ENCODE measurements at places on chromosomes 3 and 15. TPM values are rescaled to one million over a fixed set of nuclear protein-coding genes. Genes with fewer than 3 reads are reported as not detected.

DNA sequence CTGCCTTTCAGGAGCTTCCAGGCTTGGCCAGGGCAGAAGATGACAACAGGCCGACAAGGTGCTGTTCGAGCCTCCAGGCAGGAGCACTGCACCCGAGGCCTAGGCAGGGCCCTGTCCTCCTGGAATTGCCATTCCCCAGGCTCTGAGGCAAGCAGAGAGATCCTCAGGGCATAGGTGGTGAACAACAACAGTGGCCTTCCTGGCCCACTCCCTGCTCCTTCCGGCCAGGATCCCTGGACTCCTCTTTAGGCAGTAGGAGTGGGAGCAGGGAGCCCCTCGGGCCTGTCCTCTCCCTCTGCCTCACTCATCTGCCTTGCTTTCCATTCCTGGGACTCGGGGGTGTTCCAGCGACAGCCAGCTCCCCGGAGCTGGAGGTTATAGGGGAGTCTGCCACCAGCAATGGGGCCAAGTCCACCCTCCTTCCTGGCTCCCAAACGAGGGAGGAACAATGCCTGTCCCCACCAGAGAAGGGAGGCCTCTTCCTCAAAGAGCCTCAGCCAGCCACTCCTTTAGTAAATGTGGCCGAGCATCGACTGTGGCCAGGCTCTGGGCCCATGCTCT is 135.0 kb downstream of the NUP210 start:
- DNase-seq, result no peak

DNA sequence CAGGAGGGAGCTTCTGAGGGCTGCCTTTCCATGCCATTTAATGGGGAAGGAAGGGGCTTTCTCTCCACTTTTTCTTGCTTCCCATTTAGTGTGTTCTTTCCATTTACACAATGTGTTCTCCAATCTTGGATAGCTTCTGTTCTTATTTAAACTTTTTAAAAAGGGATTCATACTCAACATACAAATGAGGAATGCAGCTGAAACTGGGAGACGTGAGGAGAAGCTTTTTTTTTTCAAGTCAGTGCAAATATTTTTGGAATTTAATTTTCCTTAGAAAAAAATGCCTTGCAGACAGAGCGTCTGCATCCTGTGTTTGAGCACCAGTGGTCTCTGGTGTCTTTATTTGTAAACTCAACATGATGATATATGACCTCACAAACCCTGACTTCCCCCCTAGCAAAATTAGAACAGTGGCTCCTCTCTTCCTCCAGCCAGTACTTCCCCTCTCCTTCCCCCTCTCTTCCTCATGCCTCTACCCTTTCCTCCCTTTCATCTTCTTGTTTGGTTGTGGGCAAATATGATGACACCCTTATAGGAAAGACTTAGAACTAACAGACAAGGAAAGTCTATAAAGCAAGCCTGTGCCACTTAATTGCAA is 48.1 kb upstream of the PCSK6 start:
- DNase-seq, result no peak

GRCh38 chr3:11282250-11283138 is 10.3 kb downstream of the ATG7 start:
- DNase-seq, result no peak

DNA sequence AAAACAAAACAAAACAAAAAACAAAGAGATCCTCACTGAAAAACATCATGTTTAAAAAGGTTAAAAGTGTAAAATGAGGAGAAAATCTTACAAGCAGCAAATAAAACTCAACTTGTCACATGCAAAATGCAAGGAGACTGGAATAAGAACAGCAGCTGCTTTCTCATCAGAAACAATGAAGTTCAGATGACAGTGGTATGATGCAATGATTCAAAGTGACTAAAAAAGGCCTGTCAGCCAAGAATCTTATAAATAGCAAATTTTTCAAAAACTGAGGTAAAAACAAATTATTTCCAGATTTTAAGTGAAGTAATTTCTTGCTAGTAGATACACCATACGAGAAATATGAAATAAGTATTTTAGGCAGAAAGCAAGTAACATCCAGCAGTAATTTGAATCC is 68.6 kb upstream of the EPHA3 start:
- DNase-seq, result no peak

GRCh38 chr15:89904519-89904918 is 8.2 kb downstream of the ARPIN start:
- no peak for DNase-seq

NEK10 gene
- total RNA-seq, result 1.9 TPM

All from dermis microvascular lymphatic vessel endothelial cell (primary cell).